ENCODE measurements at places on chromosomes 2 and 18.

DNA sequence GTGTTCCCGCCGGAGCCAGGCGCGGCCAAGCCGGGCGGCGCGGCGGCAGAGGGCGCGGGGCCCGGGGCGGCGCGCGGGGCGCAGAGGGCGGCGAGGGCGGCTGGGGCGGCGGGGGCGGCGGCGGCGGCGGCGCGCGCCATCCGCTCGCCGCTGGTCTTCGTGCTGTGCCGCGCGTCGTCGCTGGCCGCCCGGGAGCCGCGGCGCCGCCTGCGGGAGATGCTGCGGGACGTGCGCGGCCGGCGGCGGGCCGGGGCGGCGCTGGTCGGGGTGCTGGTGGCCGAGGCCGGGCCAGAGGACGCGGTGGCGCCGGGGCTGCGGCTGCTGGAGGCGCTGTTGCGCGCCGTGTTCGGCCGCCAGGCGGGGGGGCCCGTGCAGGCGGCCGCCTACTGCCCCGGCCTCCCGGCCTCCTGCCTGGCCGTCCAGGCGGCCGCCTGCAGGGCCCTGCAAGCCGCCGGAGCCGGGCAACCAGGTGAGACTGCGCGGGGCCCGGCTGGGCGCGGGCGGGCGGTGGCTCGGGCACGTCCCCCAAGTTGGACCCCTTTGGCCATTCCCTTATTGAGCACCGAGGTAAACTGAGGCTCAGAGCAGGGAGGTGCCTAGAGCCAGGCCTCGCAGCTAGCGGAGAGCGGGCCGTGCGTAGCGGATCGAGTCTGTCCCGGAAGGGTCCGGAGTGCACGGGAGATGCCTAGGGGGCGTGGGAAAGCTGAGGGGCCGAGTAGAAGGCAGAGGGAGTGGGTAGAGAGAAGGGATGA lies 584 bp downstream of the C2orf72 start:
- DNase-seq: no peak

DNA sequence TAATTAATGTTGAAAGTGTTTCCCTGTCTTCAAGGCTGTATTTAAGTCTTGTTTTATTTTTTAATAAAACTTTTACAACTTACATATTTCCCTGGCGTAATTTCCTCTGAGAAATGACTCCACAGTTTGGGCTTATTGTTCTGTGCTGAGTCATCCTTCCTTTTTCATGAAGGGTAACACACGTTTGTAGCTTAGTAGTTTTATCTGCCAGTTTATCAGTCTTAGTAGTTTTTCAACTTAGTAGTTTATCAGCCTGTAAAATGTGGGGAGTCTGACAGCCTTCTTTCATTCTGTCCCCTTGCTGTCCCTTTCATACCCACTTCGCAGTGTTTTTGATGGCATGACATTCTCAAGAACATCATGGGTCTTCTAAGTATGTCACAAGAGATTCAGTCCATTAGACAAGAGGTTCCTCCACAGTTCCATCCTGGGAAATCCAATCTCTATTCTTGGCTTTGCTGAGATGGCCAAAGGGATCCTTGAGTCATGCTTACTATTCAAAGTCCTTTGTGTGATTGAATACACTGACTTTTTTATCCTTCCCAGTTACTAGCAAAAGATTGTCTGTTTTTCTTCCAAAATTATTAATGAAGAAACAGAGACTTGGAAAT lies 60.0 kb upstream of the SGPP2 start:
- DNase-seq: no peak

GRCh38 chr2:216485745-216486144 lies 12.9 kb upstream of the RPL37A start:
- DNase-seq: no peak

DNA sequence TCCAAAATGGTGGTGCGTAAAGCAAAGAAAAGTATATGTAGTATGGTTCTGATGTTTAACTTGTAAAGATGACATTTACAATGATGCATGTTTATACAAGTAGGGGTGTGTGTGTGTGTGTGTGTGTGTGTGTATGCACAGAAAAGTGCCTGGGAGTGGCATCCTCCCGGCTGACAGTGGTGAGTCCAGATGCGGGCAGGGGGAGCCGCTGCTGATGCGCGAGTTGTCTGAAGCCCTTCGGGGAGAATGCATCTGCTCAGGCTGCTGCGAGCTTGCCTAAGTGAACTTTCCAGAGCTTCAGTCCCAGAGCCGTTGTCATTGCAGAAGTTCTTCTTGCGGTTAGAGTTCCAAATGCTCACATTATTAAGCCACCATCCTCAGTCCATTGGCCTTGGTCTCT lies 429.7 kb upstream of the HS6ST1 start:
- no peak for DNase-seq

DNA sequence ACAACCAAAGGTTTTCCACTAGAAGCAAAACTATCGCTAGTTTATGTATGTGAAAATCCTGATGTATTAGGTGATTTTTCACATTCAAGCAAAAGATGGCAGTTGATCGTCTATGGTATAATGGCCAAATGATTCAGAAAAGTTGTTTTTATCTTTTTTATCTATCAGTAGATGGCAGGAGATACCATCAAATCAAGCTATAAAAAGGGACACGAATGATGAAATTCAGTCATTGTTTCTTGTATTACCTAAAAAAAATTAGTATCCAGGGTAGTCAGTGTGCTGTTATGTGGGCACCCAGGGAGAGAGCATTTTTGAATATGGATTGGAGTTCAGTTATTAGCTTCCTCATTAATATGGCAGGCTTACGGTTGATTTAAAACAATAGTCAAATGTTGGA lies 22.9 kb upstream of the CAVIN2 start:
- DNase-seq: peak; percentile 30

GRCh38 chr2:64323197-64323596 lies 130.8 kb upstream of the LGALSL start:
- no peak for DNase-seq

- no peak for DNase-seq
Observed at GRCh38 chr2:48332286-48332685, 197.7 kb upstream of the STON1 start.

DNA sequence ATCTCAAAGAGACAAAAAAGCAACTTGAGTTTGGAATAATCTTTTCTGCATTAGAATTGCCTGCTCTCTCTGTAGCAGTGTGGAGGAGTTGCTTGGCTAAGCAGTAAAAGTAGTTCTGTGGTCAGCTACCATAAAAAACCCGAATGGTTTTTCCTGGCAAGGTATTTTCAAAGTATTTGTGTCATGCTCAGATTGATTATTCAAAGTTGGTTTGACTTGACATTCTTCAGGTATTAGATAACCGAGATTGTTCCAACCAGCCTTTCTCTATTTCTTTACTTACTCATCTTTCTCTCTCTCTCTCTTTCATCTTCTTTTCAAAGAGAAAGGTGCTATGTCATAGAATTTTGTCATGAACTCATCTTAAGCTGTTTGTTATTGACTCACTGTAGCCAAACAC lies 404.9 kb downstream of the CPS1 start:
- no peak for DNase-seq

DNA sequence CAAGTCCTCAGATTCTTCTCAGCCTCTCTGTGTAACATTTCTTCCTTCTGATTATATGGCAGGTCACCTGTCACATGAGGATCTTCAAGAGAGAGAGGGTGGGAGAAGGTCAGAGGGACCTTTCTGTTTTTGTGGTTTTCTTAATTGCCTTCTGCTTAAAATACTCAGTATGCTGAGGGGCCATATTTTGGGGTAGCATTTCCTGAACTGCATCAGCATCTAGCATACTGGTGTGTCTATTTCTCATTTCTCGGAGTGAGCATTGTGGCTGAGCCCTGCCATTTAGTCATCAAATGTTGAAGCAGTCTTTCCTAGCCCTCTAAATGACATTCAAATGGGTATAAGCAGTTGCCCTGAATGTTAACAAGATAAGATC lies 162.7 kb downstream of the MYO3B start:
- DNase-seq: no peak

Measured in NCI-H1092 treated with DMSO at 0.1 percent for 48 hours (cell line).